Stimulated activated CD4-positive, alpha-beta T cell treated with anti-CD3 and anti-CD28 coated beads, Interleukin-15, amount 100 ng/mL, for 1 hour (primary cell): ENCODE measurements at places on chromosomes 16 and 17.

DNA sequence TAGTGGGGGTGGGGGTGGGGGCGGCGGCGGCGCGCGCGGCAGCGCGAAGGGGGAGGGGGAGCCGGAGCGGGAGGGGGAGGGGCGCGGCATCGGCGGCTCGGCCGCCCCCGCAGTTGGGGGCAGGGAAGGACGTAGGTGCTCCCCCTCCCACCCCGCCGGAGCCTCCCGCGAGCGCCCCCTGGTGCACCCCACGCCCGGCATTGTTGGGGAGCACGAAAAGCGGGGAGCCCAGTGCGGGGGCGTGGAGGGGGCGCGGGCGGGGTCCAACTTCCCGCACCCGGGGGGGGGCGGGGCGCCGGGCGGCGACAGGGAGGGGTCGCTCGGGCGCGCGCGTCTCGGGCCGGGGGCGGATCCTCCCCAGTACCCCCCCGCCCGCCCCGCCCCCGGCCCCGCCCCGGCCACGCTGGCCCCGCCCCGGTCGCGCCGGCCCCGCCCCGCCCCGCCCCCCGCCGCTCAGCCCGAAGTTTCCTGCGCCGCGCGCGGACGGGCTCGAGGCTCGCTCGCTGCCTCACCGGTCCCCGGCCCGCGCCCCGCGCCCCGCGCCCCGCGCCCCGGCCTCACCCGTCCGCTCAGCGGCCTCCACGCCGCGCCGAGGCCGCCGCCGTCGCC lies at the start of gene CACNA1H:
CACNA1H (plus strand) TSS at position 456 of the 609 bp plus-strand sequence. CDS start 632 bp downstream, outside the sequence.
- peak; percentile 55 for DNase-seq

DNA sequence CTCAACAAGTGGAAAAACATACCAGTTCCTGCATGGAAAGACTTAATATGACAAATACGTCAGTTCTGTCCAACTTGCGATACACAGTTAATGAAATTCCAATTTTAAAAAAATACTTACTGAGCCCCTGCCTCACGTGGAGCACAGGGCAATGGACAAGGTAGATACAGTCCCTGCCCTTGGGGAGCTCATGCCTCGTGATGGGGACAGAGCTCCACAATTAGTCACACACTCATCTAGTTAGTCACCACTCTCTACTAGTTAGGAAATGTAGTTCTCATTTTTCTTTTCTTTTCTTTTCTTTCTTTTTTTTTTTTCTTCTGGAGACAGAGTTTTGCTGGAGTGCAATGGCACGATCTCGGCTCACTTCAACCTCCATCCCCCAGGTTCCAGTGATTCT lies 74.7 kb upstream of the CDH5 start:
- no peak for DNase-seq

GRCh38 chr17:181245-182049 lies at the start of gene DOC2B:
Gene DOC2B, minus strand, starts transcription at chr17:181650. Its CDS starts 171 bp downstream, at chr17:181479.
- no peak for DNase-seq

GRCh38 chr17:36931096-36931696 lies 6.1 kb upstream of the LHX1 start:
- no peak for DNase-seq

DNA sequence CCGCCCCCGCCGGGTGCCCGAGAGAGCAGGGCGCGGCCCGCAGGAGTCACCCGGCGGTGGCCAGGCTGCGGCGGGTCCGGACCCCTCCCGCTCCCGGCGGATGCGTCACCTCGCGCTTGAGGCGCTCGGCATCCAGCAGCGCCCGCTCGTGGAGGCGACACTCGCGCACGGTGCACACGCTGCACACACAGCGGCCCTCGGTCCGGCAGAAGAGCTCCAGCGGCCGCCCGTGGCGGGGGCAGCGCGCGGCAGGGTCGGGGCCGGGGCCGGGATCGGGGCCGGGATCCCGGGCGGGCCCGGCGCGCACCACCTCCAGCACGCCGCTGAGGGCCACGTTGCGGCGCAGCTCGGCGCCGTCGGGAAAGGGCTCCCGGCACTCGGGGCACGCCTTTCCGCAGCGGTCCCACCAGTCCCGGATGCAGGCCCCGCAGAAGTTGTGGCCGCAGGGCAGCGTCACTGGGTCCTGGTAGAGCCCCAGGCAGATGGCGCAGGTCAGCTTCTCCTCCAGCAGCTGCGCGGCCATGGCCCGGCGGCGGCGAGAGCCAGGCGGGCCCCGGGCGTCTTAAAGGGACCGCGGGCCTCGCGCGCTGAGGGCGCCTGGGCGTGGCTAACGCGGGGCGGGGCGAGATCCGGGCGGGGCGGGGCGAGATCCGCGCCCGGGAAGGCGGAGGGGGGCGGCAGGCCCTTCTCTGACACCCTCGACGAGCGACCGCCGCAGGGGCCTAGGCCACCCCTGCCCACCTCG lies at the start of gene TRIM65:
TRIM65 (minus strand) TSS at position 537 of the 745 bp plus-strand sequence; CDS start at position 523, 14 bp downstream.
- peak; percentile 78 for DNase-seq

DNA sequence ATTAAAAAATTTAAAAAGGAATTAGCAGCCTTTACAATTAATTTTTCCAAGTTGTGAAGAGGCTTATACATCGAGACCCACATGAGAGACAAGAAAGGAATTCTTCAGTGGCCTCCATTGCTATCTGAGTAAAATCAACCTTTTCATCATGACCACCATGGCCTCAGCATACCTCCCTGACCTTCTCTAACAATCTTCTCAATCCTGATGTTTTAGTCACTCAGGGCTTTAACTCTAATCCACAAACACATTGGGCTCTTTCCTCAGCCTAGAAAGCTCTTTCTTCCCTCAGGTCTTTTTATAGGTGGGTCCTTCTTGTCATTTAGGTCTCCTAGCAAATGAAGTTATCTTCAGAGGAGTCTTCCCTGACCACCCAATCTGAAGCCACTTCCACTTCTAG lies 46.4 kb downstream of the SPOP start:
- DNase-seq, result no peak
